ENCODE measurements at places on chromosomes 6 and 20.

DNA sequence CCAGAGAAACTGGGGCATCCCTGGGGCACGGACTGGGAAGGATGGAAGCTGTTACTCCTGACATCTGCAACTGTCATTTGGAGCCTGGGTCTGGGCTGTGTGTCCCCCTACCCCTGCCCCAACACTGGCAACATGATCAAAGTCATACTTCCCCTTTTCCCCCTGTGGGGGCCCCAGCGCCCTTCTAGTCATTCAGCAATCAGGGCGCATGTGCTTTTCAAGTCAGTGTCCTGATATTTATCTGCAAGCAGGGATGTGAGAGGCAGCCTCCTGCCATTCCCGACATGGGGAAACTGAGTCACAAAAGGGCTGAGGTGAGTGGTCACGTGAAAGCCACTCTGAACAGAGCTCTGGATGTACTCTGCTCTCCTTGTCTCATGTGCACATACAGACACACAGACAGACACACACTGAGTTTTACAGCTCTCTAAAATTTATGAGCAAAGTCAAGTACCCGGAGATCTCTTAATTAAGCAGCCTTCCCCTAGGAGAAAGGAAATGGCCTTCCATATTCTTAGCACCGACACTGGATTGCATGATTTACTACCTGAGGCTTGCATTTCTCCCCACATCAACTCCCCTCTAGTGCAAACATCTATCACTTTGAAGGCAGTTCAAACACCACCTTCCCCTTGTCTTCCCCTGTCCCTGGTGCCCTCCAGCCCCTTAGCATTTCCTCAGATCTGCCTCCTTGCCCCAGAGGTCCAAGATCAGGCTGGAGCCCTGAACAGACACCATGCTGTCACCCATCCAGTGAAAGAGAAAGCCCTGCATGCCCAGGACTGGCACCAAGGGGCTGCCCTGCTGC, 170.7 kb downstream of the CDC5L start:
- no peaks in the 10 kb centered on the region for H3K36me3 ChIP-seq
- no peak overlapping the region for H3K4me3 ChIP-seq
- H3K27ac ChIP-seq: no peak overlapping the region
- no peak for DNase-seq

GRCh38 chr6:158993639-158994038, 6.4 kb downstream of the RSPH3 start:
- H3K4me3 ChIP-seq: no peak overlapping the region
- no peak for DNase-seq
- no peaks in the 10 kb centered on the region for H3K4me1 ChIP-seq
- no peaks in the 10 kb centered on the region for H3K36me3 ChIP-seq

GRCh38 chr20:58756450-58756775, 63.8 kb downstream of the NPEPL1 start:
- no peak overlapping the region for H3K27ac ChIP-seq
- no peaks in the 10 kb centered on the region for H3K36me3 ChIP-seq
- peaks cover under 1% of the 10 kb centered on the region for H3K27me3 ChIP-seq
- no peak for DNase-seq
- no peaks in the 10 kb centered on the region for H3K4me1 ChIP-seq
- H3K4me3 ChIP-seq: no peak overlapping the region

- no peak overlapping the region for H3K4me3 ChIP-seq
- H3K4me1 ChIP-seq: no peaks in the 10 kb centered on the region
- peaks cover 28% of the 10 kb centered on the region for H3K36me3 ChIP-seq
Observed at GRCh38 chr6:73476723-73477122, 15.2 kb downstream of the MTO1 start.

DNA sequence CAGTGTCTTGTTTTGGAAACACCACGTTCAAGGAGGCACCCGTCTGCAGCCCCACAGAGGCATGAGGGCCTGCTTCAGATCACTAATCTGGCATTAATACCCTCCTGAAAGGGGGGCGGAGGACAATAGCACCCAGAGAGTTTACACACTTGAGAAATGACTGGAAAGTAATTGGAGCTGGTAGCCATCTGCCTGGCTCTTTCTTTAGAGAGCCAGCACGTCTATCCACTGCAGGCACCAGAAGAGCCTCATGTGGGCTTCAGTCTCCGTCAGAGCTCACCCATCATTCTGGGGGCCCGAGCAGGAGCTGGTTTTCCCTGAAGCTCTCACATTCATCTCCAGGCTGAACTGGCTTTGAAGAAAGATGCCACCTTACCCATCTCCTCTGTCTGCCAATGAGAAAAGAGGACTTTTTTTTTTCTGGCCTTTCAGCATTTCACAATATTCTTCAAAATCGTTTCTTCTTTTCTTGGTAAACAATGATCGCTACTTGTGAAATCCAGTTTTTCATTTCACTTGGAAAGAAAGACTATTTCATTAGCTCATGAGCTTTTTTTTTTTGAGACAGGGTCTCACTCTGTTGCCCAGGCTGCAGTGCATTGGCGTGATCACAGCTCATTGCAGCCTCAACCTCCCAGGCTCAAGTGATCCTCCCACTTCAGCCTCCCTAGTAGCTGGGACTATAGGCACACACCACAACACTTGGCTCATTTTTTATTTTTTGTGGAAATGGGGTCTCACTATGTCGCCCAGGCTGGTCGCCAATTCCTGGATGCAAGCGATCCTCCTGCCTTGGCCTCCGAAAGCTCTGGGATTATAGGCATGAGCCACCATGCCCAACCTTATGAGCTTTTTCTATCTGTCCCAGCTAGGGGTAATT, 124.7 kb upstream of the ZNF217 start:
- H3K27me3 ChIP-seq: no peaks in the 10 kb centered on the region
- no peak overlapping the region for H3K27ac ChIP-seq
- H3K36me3 ChIP-seq: no peaks in the 10 kb centered on the region

- H3K27me3 ChIP-seq: no peaks in the 10 kb centered on the region
- H3K4me1 ChIP-seq: no peaks in the 10 kb centered on the region
- DNase-seq: no peak
- H3K4me3 ChIP-seq: no peak overlapping the region
- H3K27ac ChIP-seq: no peak overlapping the region
Observed at GRCh38 chr20:8774412-8774811, 294.5 kb upstream of the PLCB4 start.

DNA sequence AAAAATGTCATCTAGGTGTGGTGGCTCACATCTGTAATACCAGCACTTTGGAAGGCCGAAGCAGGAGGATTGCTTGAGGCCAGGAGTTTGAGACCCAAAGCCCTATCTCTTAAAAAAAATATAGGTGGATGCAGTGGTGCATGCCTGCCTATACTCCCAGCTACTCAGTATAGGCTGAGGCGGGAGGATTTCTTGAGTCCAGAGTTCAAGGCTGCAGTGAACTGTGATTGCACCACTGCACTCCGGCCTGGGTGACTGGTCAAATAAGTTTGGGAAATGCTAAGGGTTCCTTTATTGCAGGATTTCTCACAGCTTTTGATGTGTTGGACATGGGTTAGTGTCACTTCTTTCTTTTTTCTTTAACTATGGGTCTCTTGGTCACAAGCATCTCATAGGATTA, 261.3 kb downstream of the PLCB1 start:
- no peak for DNase-seq
- no peaks in the 10 kb centered on the region for H3K36me3 ChIP-seq
- H3K4me3 ChIP-seq: no peak overlapping the region
- H3K27me3 ChIP-seq: no peaks in the 10 kb centered on the region
- no peak overlapping the region for H3K27ac ChIP-seq

Measured in astrocyte (in vitro differentiated cells and primary cell).